ENCODE measurements at places on chromosomes 3 and 15. TPM values are rescaled to one million over a fixed set of nuclear protein-coding genes. Genes with fewer than 3 reads are reported as not detected.

Gene ACP3
- 7.7 TPM for total RNA-seq

Gene IL17RB
- total RNA-seq = 19.5 TPM

Gene AADACL2
- 0.10 TPM for total RNA-seq

Gene CPNE9
- not detected for total RNA-seq

Gene DZIP1L
- 7.5 TPM for total RNA-seq

Gene ISLR2
- total RNA-seq = 1.7 TPM

GRCh38 chr3:6799264-6799915 lies 61.5 kb upstream of the GRM7 start:
- no peak overlapping the region for H3K27ac ChIP-seq
- no peak overlapping the region for H3K4me3 ChIP-seq
- peak; percentile 72 for DNase-seq
- H3K4me1 ChIP-seq = no peaks in the 10 kb centered on the region

GRCh38 chr3:114447545-114447944 lies 153.7 kb downstream of the TIGIT start:
- DNase-seq = no peak
- H3K27me3 ChIP-seq = no peaks in the 10 kb centered on the region
- no peak overlapping the region for H3K4me3 ChIP-seq
- H3K36me3 ChIP-seq = no peaks in the 10 kb centered on the region
- peaks cover 10% of the 10 kb centered on the region for H3K4me1 ChIP-seq

- H3K36me3 ChIP-seq = no peaks in the 10 kb centered on the region
- no peak for DNase-seq
- no peak overlapping the region for H3K4me3 ChIP-seq
- H3K27ac ChIP-seq = no peak overlapping the region
- no peaks in the 10 kb centered on the region for H3K4me1 ChIP-seq
- H3K27me3 ChIP-seq = no peaks in the 10 kb centered on the region
These were observed 338.0 kb upstream of the KCNH8 start for GRCh38 chr3:18810306-18810661.

DNA sequence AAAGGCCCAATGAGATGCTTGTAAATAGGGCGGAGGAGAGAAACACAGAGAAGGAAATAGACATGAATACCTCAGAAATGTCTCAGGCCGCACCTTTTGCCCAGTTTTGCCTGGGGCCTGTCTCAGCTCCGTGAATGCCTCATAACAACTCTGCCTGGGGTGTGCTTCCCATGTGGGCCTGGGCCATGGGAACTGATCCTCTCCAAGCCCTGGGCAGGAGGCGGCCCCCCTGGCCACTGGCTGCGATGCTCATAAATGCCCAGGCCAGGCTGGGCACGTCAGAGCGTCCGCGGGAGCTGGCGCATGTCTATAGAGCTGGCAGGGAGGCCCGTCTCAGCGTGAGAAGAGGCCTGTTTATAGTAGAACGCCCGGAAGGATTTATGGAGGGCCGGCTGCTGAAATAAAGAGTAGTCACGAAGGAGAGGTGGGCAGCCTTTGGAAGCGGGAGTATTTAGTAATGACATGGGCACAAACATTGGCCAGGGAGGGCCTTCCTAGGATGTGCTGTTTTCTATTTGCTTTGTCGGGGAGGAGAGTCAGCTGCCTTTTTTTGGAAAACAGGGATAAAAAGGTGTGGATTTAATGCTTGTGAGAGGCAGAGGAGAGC lies 85.9 kb upstream of the IGF1R start:
- H3K4me1 ChIP-seq = no peaks in the 10 kb centered on the region
- no peaks in the 10 kb centered on the region for H3K36me3 ChIP-seq
- DNase-seq = no peak
- H3K27me3 ChIP-seq = peaks cover 12% of the 10 kb centered on the region
- peak overlapping the region; percentile 34 for H3K27ac ChIP-seq

DNA sequence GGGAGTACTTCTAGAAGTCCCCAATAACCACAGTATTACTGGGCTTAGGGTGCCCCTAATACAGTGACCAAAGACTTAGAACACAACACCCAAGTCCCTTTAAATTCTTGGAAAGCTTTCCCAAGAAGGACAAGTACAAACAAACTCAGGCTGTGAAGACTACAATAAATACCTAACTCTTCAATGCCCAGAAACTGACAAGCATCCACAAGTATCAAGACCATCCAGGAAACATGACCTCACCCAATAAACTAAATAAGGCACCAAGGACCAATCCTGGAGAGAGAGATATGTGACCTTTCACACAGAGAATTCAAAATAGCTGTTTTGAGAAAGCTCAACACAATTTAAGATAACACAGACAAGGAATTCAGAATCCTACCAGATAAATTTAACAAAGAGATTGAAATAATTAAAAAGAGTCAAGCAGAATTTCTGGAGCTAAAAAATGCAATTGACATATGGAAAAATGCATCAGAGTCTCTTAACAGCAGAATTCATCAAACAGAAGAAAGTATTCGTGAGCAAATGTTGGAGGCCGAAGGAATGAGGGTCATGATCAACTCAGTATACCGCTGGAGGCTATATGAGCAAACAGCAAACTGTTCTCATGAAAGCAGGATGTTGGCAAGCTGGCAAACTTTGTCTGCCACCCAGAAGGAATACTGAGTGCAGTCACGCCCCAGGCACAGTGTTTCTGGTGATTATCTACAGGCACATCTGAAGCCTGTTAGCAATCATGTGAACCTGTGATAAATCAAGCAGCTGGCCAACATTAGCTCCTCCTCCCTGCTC lies 87.0 kb upstream of the NECTIN3 start:
- no peaks in the 10 kb centered on the region for H3K27me3 ChIP-seq
- H3K36me3 ChIP-seq = no peaks in the 10 kb centered on the region
- H3K4me1 ChIP-seq = no peaks in the 10 kb centered on the region

GRCh38 chr15:68376447-68377060 lies 55.4 kb downstream of the ITGA11 start:
- DNase-seq = no peak
- no peaks in the 10 kb centered on the region for H3K27me3 ChIP-seq
- H3K4me1 ChIP-seq = no peaks in the 10 kb centered on the region

DNA sequence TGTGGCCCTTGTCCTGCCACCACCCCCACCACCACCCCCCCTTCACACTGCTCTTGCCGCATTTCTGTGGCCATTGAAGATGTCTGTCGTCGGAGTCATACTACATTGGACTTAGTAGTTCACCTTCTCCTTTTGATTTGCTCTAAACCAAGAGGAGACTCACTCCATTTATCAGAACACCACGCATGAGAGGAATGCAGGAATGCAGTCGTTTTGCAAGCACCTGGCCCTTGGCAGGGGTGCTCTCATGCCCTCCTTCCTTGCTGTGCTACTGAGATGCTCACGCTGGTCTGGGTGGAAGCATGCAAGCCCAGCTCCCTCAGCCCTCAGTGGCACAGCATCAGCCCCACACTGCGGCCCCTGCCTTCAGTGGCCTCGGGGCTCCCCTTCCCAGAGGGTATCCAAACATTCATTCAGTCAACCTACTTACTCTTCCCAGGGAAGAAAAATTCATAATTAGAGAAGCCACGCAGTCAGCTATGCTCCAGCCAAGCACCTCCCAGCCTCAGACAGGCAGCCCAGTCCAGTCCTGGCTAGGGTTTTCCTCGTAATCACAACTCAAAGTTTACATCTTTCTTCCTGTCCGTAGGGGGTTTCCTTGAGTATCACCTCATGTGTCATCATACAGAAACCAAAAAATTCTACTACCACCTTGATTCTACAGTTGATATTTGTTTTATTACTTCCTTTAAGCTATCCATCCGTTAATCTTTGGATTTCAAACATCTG lies 520.0 kb downstream of the GABRG3 start:
- no peaks in the 10 kb centered on the region for H3K4me1 ChIP-seq
- no peak overlapping the region for H3K4me3 ChIP-seq
- H3K36me3 ChIP-seq = no peaks in the 10 kb centered on the region
- no peaks in the 10 kb centered on the region for H3K27me3 ChIP-seq

GRCh38 chr3:107064405-107065060 lies 312.7 kb upstream of the CCDC54 start:
- no peaks in the 10 kb centered on the region for H3K4me1 ChIP-seq
- H3K36me3 ChIP-seq = no peaks in the 10 kb centered on the region
- peak; percentile 85 for DNase-seq
- no peak overlapping the region for H3K4me3 ChIP-seq

Measured in hepatocyte (in vitro differentiated cells).